ENCODE measurements at places on chromosomes 16 and 17.

DNA sequence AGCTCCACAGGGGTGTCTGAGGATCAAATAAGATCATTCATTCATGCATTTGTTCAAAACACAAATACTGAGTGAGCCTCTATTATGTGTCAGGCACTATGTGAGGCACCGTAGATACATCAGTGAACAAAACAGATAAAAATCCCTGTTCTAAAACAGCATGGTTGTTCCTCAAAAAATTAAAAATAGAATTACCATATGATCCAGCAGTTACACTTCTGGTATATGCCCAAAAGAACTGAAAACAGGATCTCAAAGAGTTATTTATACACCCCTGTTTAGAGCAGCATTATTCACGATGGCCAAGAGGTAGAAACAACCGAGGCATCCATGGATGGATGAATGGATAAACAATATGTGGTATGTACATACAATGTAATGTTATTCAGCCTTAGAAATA is 15.4 kb downstream of the PIPOX start:
- no peak for DNase-seq

DNA sequence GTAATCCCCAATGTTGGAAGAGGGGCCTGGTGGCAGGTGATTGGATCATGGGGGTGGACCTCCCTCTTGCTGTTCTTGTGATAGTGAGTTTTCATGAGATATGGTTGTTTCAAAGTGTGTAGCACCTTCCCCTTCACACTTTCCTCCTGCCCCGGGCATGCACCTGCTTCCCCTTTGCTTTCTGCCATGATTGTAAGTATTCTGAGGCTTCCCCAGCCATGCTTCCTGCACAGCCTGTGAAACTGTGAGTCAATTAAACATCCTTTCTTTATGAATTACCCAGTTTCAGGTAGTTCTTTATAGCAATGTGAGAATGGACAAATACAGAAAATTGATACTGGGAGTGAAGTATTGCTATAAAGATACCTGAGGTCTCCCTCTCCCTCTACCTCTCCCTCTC is 29.4 kb downstream of the RNF112 start:
- no peak for DNase-seq

GRCh38 chr16:10668322-10669045 is 26.2 kb downstream of the TEKT5 start:
- DNase-seq: no peak

GRCh38 chr17:12389421-12389820 is 276.3 kb upstream of the MYOCD start:
- no peak for DNase-seq

- no peak for DNase-seq
Measured at GRCh38 chr17:30398328-30399041, 19.8 kb downstream of the CPD start.

GRCh38 chr17:37568350-37569053 is 40.7 kb downstream of the SYNRG start:
- no peak for DNase-seq

- DNase-seq: no peak
Measured at GRCh38 chr16:70294385-70295025, 4.5 kb upstream of the DDX19B start.

DNA sequence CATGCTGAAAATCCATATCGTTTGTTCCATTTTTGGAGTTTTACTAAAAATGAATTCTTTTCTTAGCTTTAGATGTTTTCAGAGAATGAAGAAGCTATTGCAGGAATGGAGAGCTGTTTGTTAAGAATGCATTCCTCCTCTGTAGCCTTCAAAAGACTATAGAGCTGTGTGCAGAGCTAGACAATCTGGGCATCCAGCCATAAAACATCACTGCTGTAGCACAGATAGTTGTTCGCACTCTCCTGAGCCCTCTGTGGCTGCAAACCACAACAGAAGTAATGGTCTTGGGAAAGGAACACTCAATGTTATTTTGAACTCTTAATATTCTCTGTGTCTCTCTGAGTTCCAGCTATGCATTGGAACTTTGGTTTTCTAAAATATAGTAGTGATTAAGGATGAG is 4.9 kb downstream of the TNRC6C start:
- DNase-seq: peak; percentile 19

DNA sequence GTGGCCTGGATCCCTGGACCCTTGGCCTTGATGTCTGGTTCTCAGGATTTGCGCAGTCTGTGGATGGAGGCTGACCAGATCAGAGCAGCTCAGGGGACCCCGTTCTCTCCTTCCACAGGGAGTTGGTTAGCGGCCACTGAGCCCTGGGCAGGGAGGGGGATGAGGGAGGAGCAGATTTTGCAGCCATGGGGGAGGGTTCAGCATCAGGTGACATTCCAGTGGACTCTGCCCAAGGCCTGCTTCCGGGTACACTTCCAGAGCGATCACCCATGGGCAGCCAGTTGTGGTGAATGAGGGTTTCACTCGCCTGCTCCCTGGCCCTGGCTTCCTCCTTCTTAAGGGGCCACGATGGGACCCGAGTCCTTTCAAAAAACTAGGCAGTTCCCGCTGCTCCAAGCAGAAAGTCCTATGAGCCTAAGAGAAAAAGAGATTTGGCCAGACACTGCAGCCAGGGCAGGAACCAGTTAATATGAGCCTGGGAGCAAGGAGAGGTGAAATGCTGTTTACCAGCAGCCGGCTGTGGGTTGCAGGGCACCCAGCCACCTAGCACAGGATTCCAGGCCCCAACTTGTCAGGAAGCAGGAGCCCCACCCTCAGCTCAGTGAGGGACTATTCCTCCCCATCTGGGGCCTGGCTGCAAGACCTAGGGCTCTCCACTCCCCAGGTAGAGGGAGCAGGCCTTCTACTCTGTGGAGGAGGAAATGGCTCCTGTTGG is 4.7 kb upstream of the GPRC5C start:
- no peak for DNase-seq

DNA sequence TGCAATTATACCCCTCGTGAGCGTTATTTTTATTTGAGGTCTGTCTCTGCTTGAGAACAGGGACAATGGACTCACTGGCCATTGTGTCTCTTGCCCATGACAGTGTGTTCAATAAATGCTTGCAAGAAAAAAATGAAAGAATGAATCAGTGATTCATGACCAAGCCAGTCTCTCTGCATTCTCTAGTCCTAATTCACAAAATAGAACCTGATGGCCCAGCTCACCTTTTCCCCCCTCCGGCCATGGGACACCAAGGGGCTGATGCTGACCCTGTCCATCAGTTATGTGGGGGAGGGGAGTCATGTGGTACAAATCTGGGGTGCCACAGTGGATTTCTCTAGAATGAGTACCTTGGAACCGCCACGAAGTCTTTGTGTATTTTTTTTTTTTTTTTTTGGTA is 38.2 kb downstream of the CCDC42 start:
- DNase-seq: no peak

GRCh38 chr16:57807252-57807967 is 5.1 kb upstream of the KIFC3 start:
- DNase-seq: no peak
